ENCODE measurements at places on chromosomes 3 and 15.

DNA sequence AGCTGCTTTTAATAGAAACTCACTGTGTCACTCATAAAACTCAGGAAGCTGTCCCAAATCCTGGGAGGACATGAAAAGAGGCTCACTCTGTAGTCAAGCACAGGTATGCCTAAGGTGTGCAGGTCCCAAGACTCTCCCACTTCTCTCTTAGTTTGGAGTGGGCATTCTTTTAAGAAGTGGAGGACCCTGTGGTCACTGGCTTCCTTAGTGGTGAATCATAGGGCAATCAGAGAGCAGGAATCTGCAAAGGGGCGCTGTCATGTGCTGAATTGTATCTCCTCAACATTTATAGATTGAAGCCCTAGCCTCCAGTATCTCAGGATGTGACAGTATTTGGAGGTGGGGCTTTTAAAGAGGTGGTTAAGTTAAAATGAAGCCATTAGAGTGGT lies 47.2 kb upstream of the ZBTB38 start:
- DNase-seq = no peak

GRCh38 chr3:37991823-37992222 lies 1.2 kb downstream of the VILL start:
- DNase-seq = no peak

DNA sequence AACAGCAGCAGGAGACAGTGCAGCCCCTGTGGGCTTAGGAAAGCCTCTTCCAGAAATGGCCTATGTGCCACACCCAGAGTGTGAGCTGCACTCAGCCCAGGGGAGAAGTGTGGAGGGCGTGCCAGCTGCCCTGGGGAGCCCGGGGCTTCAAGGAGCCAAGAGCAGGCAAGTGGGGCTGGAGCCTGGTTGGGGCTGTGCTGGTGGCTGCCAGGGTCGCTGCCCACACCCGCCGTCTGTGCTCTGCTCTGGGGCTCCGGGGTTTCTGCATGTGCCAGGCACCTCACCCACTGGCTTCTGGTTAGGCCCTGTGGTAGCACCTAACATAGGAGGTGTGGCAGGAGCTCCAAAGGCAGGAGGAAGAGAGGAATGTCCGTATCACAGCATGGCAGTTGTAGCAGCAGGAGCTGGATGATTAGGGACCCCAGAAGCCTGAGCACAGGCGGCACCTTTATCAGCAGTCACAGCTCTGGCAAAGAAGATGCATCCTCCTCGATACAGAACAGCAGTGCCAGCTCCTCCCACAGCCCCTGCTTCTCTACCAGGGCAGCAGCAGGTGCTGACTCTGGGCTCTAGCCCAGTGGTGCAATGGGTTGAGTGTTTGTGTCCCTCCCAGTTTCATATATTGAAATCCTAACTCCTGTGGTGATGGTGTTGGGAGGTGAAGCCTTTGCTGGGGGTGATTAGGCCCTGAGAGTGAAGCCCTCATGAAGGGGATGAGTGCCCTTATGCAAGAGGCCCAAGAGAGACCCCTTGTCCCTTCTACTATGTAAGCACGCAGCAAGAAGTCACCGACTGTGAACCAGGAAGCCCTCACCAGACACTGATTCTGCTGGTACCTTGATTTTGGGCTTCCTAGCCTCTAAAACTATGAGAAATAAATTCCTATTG lies 70.0 kb upstream of the KLF13 start:
- no peak for DNase-seq

- no peak for DNase-seq
Measured at GRCh38 chr3:84236261-84236660, 722.5 kb upstream of the CADM2 start.

DNA sequence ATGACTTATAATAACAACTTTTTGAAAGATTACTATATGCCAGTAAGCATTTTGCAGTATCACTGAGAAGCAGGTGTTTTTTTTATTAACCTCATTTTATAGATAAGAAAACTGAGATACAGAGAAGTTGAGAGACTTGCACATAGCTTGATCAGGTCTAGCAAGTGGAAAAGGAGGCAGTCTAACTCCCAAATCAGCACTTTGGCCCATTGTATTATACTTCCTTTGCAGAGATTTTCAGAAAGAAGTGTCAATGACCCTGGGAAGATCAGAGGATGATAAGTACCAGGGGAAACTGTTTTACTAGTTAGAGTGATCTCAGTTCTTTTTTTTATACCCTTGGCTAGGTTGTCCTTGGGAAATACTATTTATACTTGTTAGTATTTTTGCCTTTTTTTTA lies 358.7 kb downstream of the SQOR start:
- no peak for DNase-seq

DNA sequence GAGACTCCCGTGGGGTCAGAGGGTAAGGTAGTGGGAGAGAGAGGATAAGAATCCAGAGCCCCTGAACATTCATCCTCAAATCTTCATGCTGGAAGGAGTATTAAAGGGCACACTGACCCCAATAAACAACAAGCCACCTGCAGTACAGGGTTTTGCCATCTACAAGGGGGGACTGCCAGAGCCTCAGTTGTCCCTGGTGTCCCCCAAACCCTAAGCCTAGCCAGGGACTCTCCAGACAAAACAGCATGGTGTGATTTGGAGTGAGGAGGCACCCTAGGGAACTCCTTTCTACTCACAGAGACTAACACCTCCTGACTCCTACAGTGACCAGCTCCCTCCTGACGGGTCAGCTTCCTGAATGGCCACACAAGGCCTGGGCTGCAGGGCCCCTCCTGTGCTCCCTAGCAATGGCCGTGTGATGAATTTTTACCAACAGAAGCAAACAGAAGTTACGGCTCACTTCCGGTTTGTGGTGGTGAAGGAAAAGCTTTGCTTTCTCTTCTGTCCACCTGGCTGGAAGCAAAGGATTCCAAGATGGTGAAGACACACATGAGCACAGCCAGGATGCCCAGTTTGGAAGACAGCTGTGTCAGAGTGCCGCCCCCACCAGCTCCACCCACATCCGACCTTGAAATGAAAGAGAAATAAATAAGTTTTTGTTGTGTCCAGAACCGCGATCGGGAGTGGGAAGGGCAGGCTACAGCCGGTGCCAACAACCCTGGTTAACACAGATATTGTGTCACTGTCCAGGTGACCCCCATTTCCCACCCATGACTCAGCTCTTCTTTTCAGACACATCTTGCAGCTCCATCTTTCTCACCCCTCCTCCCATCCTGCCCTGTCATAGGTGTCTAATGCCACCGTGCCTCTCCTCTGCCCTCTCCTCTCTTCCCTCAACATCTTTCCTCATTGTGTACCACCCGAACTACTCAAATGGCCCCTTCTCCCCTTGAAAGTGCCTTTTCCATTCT lies 69.6 kb upstream of the ATP13A3 start:
- no peak for DNase-seq

- DNase-seq = no peak
Measured at GRCh38 chr15:69164807-69165636, 4.6 kb downstream of the GLCE start.

DNA sequence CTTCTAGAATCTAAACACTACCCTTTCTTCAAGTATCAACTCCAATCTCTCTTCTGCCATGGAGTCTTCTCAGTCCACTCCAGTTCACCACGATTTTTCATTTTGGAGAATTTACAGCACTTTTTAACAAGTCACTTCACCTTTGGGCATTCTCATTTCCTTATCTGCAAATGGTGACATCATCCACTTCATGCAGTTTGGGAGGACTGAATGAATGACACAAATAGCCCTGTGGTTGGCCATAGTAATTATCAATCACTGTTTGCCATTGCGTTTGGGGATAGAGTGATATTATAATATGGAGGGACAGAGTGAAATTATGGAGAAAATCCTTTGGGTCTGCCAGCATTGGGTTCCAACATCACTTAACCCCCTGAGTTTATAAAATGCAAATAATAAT lies 38.0 kb upstream of the TM4SF1 start:
- no peak for DNase-seq

DNA sequence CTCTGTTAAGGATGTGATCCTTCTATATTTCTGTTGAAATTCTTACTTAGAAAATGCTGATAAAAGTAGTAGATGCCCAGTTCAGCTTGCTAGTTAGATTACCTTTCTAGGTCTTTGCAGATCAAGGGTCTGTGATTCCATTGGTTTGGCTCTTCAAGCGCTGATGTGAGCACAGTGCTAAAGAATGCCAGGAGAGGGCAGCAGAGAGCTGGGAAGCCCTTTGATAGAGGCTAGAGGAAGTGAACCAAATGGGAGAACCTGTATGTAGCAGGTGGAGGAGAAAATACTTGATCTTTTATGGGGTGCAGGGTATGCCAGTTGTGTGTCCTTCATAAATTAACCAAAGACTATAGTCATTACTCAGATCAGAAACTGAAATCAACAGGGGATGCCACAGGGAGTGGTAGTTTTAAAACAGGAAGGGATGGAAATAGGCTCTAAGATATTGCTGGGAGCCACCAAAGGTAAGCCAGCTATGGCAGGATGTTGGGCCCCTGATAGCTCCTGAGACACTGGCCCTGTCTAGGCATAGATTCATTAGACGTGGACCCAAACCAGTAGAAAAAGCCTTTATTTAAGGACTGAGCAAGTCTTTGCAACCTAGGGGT lies 677.4 kb downstream of the SQOR start:
- peak; percentile 23 for DNase-seq

DNA sequence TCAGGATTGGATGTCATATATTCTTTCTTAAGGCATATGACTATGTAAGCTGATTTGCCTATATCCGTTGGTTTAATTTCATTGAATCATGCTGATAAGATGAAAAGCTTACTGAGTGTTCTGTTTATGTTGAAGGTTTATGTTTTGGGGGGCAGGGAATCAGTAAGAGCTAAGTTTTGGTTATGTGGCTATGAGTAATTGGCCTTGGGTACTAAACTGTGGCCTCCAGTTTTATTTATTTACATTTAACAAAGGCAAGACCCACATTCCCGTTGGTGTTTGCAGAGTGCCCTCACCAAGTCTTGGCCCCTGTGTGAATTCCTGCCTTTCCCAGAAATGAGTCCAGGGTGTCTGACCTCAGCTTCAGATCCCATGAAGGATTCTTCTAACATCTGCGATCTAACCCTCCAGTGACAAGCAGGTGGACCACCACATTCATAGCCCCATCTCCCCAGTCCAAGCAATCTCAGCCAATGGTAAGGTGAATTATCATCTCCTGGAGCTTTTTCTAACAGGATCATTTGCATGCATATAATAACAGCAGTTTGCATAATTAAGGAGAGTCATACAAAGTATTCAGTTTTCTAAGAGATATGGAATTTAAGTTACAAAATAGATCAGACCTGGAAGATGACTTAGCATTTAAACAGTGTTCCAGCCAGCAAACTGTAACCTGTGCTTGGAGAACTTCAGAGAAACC lies 27.4 kb downstream of the GLDN start:
- DNase-seq = no peak

DNA sequence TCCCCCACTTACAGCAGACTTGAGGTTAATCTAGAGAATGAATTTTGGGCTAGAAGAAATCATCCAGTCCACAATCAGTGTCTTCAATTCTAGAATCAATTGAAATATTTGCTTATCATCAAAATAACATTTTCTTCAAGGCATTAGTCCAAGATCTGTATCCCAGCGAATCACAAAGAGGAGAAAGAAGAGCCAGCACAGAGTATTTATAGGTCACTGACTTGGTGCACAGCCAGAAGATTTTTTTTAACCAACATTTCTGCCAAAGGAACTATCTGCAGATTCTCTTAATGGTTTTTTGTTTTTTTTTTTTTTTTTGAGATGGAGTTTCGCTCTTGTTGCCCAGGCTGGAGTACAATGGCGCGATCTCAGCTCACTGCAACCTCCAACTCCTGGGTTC lies 178.2 kb downstream of the TNIK start:
- DNase-seq = no peak

- no peak for DNase-seq
Measured at GRCh38 chr15:34609102-34610057, 25.9 kb upstream of the GOLGA8B start.

- DNase-seq = no peak
Measured at GRCh38 chr15:95492388-95493070, 838.0 kb upstream of the NR2F2 start.

GRCh38 chr3:197368330-197368729 lies 69.9 kb upstream of the DLG1 start:
- no peak for DNase-seq

DNA sequence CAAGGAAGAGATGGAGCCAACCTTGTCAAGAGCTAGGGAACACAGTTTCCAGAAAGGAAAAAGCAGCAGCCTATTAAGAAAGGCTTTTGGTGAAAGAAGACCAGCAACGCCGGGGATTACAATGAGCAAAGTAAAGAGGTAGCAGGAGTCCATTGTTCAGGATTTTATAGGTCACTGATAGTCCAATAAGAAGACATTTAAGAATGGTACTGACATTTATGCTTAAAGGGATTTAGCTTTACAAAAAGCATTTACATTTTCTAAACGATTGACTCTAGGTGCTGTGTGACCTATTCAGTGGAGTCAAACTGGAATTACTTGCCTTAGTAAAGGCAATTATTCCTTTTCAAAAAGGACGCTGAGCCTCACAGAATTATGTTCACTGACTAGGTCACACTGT lies 40.8 kb downstream of the CSNK1G1 start:
- DNase-seq = no peak
